ENCODE measurements at places on chromosomes 6 and 20.
A peak's percentile ranks its signal among the peaks of the same experiment; 100 is the strongest.

DNA sequence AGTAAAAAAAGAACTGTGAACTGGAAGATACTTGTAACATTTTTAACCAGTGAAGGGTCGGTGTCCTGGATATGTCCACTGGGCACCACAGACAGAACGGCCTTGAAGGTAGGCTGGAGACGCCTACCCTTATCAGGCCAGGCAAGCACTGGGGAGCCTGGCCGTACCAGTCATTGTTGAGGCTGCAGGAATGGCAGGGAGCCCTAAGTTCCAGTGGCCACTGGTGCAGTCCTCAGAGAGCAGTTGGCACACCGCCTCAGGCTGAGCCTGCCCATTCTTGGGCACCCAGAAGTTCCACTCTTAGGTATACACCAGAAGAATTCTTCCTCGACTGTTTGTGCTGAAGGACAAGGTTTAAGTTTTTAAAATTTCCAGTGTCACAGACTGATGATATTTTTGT lies 20.5 kb downstream of the DNAJC5 start:
- no peak for DNase-seq

DNA sequence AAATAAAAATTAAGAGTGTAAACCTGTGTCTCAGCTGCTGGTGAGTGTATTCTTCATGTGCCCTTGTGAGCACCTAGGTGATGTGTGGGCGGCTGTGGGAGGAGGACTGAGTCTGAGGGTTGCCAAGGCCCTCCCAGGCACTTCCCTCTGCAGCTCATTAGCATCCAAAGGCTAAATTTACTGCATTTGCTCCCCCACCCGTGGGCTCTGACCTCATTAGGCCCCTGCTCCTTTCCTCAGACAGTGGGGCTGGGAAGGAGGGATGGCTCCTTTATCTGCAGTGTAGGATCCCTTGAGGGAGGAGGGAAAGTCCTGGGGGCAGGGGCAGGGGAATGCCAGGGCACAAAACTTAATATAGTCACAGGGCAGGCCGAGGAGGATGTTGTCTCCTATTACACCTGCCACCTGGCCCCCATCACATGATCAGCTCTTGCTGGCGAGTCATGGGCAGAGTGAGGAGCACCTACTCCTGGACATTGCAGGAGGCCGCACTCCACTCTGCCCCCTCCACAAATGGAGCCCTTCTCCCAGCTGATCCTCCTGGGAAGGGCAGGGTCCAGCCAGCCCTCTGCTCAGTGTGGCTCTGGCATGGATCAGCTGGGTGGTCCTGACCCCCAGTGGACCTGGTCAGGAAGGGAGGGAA lies 133.2 kb downstream of the MRPL14 start:
- no peak for DNase-seq

GRCh38 chr6:110310861-110311446 lies 47.2 kb downstream of the METTL24 start:
- DNase-seq = no peak

- no peak for DNase-seq
Observed at GRCh38 chr6:130288065-130288464, 65.3 kb upstream of the SAMD3 start.

DNA sequence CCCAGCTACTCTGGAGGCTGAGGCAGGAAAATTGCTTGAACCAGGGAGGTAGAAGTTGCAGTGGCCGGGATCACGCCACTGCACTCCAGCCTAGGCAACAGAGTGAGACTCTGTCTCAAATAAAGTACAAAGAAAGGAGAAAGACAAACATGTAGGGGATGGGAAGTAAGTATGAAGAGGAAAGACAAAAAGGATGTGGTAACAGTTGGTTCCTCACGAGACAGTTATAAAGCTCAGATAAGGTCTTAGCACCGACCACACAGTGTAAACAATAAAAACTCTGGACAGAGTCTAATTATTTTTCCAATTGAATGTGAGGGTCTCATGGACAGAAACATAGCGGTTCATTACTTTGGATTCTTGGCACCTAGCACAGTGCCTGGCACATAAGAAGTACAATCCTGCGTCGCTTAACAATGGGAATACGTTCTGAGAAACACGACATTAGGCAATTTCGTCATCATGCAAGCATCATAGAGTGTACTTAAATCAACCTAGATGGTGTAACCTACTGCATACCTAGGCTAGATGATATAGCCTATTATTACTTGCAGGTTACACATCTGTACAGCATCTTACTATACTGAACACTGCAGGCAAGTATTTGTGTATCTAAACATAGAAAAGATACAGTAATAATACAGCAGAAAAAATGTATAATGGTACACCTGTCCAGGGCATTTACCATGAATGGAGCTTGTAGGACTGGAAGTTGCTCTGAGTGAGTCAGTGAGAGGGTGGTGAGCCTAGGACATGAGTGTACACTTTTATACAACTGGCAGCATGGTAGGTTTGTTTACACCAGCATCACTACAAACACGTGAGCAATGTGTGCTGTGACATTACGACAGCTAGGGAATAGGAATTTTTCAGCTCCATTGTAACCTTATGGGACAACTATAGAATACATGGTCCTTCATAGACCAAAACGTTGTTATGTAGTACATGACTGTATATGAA lies 38.2 kb downstream of the MBOAT1 start:
- DNase-seq = no peak

GRCh38 chr6:139518556-139519091 lies 144.2 kb upstream of the CITED2 start:
- DNase-seq = no peak

- DNase-seq = no peak
Observed at GRCh38 chr6:4870821-4871494, 94.8 kb downstream of the CDYL start.

- no peak for DNase-seq
Observed at GRCh38 chr6:30703011-30703410, 12.2 kb upstream of the NRM start.

DNA sequence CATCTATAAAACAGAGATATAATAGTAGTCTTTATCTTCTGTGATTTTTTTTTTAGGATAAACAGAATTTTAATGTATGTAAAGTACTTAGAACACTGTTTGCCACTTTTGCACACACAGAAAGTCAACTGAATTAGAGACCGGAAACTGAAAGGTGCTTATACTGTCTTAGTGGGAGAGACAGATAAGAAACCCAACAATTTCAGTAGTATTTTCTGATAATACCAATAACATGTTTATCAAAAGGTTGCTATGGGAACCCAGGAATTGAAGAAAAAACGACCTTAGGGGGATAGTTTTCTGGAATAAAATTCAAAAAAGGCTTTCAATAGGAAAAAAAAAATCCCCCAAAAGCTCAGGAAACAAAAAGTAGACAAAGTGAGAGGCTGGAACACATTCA lies 138.6 kb downstream of the BCKDHB start:
- DNase-seq = no peak

DNA sequence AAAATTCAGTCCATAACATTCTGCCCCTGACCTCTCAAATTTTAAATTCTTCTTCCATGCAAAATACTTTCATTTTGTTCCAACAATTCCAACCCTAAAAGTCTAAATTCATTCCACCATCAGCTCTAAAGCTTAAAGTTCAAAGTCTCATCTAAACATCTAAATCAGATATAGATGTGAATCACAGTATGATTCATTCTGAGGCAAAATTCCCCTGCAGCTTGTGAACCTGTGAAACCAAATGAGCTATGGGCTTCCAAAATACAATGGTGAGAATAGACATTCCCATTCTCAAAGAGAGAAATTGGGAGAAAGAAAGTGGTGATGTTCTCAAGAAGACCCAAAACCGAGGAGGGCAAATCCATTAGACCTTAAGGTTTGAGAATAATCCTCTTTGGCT lies 309.8 kb downstream of the HIVEP2 start:
- DNase-seq = no peak

DNA sequence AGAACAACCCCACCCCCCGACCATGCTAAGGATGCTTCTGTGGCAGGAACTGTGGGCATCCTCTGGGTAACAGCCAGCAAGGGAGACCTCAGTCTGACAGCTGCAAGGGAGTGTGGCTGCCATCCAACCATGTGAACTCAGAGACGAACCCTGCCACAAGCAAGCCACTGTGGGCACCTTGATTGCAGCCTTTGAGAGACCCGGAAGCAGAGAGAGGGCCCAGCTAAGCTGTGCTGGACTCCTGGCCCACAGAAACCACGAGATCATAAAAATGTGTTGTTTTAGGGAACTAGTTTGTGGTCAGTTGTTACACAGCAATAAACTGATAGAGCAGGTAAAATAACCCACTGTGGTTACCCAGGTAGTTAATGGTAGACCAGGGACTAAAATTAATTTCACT lies 414.6 kb downstream of the CDH26 start:
- no peak for DNase-seq

DNA sequence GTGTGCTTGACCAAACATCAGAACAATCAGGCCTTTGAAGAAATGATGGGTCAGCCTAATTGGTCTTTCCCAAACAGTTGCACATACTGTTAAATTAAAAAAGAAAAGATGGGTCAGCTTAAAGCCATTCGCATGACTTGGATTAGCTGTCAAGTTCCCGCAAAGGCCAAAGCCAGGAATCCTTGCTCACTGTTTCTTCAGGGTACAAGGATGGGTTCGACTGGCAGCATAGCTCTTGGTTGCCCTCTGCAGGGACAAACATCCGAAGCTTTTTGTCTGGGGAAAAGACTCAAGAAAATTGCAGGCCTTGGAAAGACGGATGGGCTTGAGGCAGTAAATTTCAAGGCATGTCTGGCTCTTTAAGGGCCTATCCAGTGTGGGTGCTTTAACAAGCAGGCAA lies 168.0 kb downstream of the HDGFL1 start:
- DNase-seq = peak; percentile 82

GRCh38 chr6:52305411-52305810 lies 20.9 kb upstream of the MCM3 start:
- no peak for DNase-seq

- DNase-seq = no peak
Observed at GRCh38 chr6:40383348-40384115, 203.6 kb downstream of the LRFN2 start.

DNA sequence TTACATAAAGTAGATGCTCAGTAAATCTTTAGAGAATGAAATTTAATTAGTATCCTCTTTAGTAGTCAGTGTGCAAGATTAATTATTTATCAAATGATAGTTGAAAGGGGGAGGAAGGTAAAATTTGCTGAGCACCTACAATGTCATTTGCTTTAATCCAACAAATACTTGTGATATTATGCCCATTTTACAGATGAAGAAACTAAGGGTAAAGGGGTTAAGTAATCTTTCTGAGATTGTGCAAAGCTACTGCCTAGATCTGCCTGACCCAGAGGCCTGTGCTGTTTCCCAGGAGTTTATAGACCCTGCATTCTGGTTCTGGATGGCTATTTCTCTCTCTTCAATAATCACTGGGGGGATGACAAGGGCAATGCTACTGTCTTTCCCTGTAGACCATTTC lies 58.3 kb upstream of the BACH2 start:
- no peak for DNase-seq

GRCh38 chr20:34014878-34015277 lies 21.2 kb downstream of the RALY start:
- no peak for DNase-seq

GRCh38 chr6:41728073-41728936 lies 7.1 kb downstream of the TFEB start:
- DNase-seq = no peak

DNA sequence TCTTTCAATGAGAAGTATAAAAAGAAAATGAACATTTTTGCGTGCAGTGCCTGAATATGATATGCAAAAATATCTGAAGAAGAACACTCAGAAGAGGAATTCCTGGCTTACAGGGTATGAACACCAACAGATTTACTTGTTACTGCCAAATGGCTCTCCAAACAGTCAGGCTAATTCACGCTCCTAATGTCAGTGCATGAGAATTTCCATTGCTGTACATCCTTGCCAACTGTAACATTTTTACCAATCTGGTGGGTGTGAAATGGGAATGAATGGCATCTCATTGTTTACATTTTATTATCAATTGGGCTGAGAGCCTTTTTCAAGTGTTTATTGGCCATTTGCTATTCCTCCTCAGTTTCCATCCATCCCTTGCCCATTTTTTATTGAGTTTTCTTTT lies 365.3 kb upstream of the MAP3K7 start:
- DNase-seq = no peak

- DNase-seq = peak; percentile 44
Observed at GRCh38 chr6:82364087-82365015, 734 bp downstream of the TPBG start.

DNA sequence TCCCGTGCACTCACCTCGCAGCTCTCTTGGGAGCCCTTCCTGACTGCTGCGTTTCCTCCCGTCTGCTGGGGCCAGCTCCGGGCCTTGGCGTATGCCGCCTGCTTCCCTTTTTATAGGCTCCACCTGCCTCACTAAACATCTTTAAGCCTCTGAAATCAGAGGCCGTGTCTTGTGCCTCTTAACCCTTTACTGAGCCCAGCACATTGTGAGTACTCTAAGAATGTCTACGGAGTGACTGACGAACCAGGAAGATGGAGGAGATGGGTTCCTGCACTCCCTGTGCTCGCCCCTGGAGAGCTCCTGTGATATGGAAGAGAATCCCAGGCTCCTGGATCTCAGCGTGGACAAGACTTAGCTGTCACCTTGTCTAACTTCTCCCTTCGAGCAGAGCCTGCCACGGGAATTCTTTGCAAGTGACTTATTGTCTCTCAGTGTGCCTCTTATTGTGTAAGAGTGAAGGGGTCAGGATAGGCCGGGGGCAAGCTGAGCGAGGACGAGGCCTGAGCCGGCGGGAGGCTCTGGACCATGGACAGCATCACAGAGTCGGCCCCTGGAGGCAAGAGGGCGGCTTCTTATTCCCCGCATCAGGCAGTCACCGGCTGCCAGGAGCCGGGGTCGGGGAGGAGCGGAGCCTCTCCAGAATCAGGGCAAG lies 70.9 kb upstream of the CCDC167 start:
- DNase-seq = no peak

DNA sequence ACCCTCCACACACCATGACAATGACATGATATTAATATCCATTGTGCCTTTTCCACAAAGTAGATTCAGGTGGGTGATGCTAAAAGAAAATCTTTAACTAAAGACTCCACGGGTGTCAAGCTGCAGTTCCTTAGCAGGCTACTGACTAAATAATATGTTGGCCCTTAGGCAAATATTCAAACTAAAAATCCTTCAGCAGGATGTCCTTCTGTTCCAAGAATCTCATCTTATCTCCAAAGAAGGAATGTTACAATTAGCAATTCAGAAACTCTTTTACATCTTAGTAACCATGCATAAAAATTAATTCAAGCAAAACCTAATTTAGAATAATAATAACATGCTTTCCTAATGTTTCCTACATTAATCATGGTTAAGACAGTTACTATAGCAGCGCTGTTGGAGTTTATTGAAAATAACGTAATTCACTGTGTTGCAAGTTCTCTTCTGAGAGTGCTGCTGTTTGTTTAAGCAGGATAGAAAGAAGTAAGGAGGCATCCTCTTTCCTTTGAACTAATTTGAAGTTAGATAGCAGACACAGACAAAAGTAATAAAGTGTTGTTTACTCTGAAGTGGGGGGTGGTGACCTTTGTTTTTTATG lies 414.8 kb upstream of the CDH4 start:
- no peak for DNase-seq
